ENCODE measurements at places on chromosomes 7 and 10.

DNA sequence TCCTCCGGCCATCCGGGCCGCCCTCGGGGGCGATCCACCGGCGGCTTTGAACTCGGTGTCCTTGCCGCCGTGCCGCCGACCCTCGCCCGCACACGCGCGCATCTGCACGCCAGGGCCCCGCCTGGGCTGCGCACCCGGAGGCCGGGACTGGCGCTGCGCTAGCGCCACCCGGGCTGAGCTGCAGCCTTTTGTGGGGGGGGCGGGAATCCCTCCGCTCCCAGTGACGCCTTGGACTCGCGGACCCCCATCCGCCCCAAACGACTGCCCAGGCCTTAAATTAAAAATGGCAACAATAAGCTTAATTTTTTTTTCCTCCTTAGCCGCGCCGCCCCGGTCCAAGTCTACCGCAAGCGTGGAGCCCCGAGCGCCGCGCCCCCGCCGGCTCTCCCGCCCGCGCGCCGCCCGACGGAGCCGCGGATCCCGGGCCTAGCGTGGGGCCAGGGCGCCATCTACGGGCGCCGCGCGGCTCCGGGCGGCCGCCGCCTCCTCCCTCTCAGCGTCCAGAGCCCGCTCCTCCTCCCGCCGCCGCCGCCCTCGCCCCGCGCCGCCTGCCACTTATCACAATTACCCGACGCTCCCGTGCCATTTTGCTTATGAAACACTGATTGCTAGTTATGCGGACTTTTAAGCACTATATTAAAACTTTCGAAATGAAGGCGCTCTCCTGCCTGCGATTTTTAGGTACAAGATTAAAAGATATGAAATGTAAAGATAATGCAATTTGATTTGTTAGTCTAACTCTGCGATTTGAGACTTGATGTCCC lies 7.5 kb upstream of the EBF3 start:
- DNase-seq = no peak

DNA sequence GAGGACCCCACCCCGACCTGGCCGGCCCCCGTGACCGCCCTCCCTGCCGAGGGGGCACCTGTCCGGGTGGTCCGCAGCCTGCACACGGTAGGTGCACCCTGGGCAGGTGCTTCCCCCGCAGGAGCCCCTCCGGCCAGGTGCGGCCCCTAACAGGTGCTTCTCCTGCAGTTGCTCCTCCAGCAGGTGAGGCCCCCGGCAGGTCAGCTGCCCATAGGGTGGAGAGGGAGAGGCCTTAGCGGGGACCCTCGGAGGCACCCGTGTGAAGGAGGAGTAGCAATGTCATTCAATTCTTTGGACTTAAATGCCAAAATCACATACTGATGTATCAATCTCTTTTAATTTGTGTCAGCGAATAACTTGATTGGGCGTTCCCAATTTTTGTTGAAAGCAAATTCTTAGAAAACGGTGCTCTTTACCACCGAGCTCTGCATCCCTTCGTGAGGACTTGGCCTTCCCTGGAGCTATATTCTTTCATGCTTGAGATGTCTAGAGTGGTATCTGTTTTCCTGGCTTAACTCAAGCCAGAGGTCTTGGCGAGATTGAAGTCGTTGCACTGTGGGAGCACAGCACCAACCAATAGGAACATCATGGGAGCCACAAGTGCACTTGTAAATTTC lies 738 bp upstream of the NCAPG2 start:
- no peak for DNase-seq

GRCh38 chr7:33773053-33773452 lies 132.3 kb upstream of the BMPER start:
- DNase-seq = no peak

GRCh38 chr7:23014681-23015080 lies 751 bp upstream of the HYCC1 start:
- DNase-seq = no peak

Data from CD4-positive, alpha-beta T cell treated with Interferon alpha-2 for 1 hour (primary cell).